ENCODE measurements at places on chromosomes 12 and 14. TPM values are rescaled to one million over a fixed set of nuclear protein-coding genes. Genes with fewer than 3 reads are reported as not detected.

- DNase-seq = no peak
Observed at GRCh38 chr12:99284161-99284560, 363.4 kb upstream of the GARIN6 start.

- no peak for DNase-seq
Observed at GRCh38 chr12:52662093-52662917, 10.3 kb upstream of the KRT2 start.

DNA sequence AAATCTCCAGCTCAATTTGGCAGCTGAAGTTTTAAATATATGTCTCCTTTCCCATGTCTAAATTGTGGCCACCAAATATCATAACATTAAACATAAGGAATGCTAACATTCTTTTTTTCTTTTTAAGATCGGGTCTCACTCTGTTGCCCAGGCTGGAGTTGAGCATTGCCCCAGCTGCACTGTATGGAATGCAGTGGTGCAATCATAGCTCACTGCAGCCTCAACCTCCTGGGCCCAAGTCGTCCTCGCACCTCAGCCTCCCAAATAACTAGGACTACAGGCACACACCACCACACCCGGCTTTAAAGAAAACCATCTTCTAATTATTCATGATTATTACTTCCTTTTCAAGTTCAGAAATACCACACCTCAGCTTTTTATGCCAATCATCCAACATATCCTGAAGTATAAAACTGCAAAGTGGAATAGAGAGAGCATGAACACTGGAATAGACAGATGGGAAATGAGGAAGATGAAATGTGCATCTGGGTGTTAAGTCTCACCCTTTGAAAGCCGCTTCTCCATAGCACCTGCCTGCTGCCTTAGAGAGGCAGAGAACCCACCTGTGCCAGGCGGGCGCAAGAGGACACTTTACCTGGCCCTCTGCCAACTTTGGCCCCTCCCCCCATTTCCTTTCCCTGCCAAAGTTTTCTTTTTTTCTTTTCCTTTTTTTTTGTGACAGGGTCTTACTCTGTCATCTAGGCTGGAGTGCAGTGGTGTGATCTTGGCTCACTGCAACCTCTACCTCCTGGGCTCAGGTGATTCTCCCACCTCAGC lies 2.8 kb upstream of the EML1 start:
- DNase-seq = no peak

- no peak for DNase-seq
Observed at GRCh38 chr14:104692261-104692938, 3.0 kb downstream of the INF2 start.

GRCh38 chr12:20577054-20577453 lies 118.1 kb upstream of the SLCO1C1 start:
- DNase-seq = no peak

DNA sequence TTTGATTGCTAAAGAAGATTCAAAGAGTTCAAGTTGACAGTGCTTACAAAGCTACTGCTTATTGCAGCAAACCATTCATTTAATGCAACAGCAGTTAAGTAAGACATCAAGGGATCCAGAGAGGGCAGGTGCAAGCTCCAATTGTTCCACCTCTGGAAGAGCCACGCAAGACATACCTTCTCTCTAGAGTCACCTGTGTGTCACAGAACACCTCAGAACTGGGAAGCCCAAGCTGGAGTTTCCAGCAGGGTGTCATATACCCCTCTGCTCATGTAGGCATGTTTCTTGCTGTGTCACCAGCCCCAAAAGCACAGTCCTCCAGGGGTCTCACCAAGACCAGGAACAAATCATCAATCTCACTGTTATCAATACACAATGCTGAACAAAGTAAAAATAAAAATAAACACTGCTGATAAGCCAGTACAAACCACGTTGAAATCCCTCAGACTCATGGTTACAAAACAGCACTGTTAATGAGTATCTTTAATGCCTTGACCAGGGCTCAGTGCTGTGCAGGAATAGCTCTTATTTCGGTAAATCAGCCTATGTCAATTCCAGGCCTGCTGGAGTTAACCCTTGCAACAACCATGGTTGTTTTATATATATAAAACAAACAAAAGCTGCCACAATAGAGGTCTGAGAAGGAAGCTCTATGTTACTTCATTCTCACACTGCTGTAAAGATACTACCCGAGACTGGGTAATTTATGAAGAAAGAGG lies 37.4 kb upstream of the BATF start:
- no peak for DNase-seq

DNA sequence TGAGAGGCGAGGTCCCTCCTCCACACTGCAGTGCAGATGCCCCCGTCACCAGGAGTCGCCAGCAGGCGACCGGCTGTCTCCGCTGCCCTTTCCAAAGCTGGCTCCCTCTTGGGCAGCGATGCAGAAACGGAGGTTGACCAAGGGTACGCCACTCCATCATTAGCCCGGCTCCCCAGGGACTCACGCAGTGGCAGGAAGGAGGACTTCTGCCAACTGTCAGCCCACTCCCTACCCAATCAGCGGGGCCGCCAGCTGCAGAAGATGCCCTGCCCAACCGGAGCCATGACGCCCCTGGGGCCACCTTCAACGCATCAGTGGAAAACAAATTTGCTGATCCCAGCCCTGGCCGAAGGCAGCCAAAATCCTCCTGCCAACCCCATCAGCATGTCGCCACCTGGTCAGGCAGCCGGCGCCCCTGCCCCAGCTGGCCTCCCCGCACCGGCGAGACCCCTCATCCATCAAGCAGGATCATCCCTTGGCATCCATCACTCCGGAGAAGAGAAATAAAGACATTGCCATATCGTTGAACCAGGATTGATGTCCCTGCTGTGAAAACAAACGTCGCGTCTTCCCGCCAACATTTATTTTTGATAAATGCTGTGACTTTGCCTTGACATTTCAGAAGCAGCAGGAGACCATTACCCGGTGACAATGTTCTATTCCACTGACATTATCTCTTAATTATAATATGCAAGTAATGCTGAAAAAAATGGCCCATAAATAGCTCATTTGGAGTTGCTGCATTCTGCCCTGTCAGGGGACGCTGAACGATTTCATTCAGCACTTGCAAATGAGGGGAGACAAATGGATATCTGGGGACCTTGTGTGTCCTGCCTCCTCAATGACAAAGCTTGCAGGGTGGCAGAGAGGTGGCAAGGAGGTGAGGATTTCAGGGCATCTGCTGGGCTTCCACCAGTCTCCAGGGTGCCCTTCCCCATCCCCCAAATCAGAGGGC lies 105.1 kb downstream of the SCARB1 start:
- no peak for DNase-seq

DNA sequence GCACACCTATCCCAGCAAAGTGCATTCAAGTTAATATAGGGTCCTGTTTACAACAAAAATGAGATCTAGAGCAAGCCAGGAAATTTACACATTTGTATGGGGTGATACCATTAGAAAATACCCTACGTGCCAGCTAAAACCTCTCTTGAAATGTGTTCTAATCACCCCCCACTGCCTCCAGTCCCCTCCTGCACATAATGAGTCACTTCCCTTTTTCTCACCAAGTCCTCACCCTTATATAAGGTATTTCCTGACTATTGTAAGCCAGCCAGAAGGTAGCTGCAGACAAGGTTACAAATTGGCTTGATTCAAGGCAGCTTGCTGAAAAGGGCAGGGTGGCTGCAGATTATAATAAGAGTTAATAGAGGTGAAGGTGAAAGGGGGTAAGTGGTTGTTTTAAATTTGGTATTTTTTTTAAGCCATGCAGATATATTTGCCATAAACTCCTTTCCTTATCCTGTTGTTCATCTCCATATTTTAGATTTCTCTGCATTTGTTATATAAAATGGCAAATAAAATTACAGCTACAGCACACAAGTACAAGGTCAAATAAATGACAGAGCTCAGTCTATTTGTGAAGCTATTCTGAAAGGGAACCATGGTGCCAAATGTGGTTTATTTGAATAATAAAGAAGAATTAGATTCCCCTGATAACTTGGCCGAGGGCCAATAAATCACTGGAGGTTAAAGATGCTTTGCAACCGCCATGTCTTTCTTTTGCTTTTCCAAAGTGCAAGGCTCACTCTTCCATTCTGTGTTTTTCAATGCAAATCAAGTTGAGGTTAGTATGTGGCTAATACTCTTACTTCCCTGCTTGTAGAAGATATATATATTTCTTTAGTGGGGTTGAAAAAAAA lies 385.9 kb downstream of the EGLN3 start:
- no peak for DNase-seq

DNA sequence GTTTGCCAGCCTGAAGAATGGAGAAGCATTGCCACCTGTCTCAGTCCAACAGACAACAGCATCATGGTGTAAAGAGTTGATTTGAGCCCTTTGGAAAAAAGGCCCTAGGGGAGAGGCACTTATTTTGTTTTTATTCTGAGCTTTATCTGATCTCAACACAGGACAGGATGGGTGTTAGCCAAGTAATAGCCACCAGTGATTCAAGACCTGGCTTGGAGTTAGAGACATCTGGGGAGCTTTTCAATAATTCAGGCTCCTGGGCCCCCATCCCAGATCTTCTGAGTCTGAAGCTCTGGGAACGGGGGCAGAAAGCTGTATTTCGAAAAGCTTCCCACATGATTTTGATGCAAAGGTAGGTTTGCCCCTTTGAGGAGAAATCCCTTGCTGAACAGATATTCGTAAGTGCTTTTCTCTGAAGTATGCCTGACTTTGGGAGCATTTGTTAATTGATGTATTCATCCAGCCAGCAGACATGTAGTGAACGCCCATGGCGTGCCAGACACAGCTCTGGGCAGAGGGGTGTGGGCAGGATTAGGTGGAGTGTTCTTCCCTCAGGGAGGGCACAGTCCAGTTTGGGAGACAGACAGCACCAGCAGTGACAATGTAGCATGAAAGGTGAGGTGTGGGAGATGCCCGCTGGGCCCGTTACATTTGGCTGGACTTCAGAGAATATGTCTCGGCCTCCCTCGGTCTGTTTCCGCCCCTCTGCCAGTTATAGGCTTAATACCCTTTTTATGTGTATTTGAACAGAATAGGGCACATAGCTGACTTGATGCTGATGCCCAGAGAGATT lies 72.5 kb downstream of the TSPAN9 start:
- no peak for DNase-seq

DNA sequence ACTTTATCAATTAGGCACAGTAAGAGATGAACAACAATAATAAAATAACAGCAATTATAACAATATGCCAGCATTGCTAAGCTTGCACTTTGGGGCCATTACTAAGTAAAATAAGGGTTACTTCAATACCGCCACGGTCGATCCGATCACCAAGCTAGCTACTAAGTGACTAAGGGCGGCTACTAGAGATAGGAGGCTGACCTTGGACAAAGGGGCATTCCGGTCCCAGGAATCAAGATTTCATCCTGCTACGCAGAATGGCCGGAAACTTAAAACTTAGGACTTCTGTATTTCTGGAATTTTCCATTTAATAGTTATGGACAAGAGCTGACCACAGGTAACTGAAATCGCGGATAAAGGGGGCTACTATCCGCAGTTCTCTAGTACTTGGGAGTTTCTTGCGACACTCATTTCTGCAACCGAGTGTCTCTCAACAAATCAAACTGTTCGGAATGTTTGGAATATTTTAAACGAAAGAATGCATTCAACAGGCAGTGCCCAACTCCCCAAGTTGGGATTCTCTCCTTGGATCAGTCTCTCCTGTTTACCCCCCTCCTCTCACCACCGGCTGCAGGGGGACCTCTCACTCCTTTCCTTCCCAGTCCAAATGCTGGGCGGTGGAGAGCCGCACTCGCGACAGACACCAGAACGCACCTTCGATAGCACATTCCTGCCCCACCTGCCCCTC lies 650 bp downstream of the HEBP1 start:
- no peak for DNase-seq

DNA sequence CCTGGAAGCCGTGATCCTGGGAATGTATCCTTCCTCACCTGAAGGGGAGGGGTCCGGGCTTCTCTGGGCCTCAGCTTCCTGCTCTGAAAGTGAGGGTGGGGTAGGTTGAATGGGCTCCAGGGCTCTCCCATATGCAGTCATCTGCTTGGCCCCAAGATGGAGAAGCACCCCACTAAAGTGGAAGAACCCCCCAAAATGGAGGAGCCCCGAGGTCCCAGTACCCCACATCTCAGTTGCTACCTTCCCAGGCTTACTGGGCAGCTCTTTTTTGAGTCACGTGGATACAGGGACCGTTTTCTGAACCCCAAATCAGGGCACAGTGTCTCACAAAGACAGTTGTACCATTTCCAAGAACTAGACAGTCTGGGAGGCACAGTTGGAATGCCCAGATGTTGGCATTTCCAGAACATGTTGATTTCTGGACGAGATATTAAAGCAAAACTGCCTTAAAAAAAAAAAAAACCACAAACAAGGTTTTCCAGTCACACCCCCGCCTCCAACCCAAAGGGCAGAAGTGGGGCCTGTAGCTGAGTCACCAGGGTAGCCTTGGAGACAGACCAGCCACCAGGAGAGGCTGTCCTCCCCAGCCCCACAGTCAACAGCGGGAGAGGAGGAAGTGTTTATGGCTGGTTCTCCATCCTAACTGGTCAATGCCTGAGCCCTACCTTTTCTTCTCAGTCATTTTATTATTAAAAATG lies 12.1 kb downstream of the VASH1 start:
- DNase-seq = peak; percentile 47

DNA sequence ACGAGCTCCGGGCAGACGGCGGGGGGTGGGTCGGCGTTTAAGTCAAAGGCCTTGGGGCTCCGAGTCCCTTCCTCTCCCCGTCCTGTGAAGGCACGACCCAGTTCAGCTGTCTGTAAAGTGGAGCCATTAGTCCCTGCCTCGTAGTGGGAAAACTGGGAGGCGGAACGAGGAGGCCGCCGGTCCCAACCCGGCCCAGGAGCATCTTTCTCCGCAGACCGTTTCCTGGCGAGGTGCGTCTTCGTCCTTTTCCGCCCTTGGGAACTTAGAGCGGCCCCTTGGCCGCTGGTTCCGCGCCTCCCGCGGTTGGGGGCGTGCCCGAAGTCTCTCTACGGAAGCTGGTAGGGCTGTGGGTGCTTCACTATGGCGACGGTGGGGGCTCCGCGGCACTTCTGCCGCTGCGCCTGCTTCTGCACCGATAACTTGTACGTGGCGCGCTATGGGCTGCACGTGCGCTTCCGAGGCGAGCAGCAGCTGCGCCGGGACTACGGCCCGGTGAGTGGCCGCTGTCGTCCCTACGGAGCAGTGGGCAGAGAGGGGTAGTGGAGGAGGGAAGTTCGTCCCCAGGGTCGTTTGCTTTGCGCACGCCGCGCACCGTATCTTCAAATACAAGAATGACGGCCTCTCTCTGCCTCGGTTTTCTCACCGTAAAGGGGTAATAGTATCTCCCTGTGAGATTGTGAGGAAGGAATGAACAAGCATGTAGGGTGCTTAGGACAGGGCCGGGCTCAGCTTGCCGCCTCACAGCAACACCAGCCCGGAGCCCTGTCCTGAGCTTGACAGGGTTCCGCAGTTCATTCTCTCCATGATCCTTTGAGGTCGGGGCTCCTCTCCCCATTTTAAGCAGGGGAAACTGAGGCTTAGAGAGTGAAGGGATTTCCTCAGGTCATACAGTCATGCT lies at the start of gene OGFOD2:
Gene OGFOD2, plus strand, starts transcription at position 353 of the 898 bp plus-strand sequence. Its CDS starts 8 bp downstream, at position 361.
- peak; percentile 96 for DNase-seq

- DNase-seq = no peak
Observed at GRCh38 chr12:52350021-52350620, 17.2 kb downstream of the KRT85 start.

The CEP170B gene
- 5.2 TPM for total RNA-seq

The LRP1-AS gene
- total RNA-seq = not detected

The TMCC3 gene
- 0.43 TPM for total RNA-seq

The ABCD4 gene
- 42.7 TPM for total RNA-seq

The EMC9 gene
- 40.0 TPM for total RNA-seq

The EML1 gene
- total RNA-seq = 1.9 TPM

All from activated CD4-positive, alpha-beta memory T cell treated with anti-CD3 and anti-CD28 coated beads for 36 hours (primary cell).